ENCODE measurements at places on chromosomes 4 and X.
A peak's percentile ranks its signal among the peaks of the same experiment; 100 is the strongest.

DNA sequence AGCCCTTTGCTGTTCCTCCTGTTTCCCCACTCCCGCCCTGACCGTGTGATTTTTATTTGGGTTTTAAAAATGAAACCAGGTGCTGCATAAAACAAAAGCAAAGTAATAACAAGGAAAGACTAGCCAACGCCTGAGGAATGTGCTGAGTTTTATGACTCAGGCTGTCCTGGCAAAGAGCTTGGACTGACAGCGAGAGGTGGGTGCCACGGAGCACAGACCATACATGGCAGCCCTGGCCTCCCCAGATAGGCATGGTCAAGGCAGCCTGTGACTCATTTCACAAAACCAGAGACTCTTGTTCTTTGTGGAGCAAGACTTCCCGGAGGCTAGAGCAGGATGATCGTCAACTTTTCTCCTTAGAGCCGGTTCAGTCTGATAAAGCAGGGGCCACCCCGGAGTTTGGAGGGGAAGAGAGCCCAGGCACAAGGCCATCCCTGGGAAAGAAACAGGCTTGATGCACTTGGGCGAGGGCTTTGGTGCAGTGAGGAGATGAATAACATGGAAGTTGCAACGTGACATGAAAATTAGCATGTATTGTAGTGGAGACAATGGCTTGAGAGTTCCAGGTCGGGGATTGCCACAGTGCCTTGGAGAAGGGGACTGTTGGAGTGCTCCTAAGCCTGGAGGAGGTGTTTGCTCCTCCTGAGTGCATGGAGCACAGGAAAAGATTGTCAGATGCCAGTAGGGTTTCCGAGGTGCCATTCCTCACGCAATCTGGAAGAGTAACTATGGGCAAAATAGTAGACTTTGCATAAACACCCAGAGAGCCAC is 54.8 kb downstream of the C4orf51 start:
- DNase-seq: no peak

DNA sequence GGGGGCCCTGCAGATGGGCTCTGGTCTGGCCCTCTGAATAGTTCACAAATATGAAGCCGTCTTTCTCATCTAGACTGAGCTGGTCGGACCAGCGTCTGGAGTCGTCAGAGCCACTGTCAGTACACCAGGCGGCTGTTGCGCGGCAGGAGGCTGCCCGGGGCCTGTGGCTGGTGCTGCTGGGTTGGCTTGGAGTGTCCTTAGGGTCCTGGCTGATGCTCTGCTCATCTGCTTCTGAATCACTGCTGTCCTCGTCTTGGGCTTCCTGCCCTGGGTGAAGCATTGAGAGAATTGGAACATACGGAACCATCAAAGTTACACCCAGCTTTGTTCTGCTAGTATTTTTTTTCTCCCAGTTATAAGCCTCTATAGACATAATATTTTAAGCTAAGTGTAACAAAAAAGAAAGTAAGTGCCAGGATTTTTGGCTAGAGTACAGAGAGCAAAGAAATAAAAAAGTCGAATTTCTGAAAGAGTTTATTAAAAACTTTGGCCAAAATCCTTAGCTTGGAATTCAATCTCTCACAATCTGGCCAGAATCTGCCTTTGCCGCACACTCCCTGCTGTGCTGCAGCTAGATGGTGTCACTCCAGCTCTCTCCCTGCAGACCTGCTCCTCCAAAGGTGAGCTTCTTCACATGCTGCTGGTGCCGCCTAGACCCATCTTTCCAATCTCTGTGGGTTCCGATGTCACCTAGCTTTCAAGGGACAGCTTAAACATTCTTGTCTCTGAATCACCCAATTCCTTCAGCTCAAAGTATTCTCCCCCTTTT is 96.2 kb downstream of the CDS1 start:
- DNase-seq: no peak

DNA sequence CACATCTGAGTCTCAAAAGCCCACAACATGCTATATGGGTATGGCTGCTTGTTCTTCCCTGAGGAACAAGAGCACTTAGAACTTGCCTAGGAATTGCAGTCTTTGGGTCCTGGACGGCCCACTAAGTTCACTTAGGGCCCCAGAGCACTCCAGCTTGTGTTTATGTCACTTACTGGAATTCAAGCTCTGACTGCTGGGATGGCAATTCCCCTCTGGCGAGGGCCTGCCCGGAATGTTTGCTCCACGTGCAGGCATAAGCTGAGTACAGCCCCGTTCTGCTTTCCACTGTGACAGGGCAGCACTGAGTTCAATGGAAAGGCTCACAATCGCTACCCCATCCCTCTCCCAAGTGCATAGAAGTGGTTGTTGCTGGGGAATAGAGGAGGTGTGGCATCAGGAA is 25.9 kb upstream of the RASSF6 start:
- DNase-seq: no peak

GRCh38 chrX:154695911-154696675 is 42.7 kb upstream of the CTAG2 start:
- DNase-seq: peak; percentile 16

DNA sequence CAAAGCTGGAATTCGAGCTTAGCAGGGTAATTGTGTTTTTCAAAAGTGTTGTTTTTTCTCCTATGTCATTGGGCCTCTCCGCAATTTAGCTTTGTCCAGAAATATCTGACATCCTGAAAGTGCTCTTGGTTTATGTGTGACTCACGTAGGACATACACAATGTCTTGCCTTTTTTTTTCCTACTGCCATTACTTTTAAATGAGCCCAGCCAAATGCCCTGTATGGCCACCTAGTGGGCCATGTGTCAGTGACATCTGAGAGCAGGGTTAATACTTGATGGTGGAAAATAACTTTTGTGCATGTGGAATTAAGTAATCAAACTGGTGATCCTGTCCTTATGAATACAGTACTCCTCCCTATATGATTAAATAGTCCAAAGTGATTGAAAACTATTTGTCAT is 1411.1 kb upstream of the TENM3 start:
- no peak for DNase-seq

GRCh38 chrX:119503484-119503861 is 35.2 kb downstream of the SLC25A5 start:
- DNase-seq: no peak

DNA sequence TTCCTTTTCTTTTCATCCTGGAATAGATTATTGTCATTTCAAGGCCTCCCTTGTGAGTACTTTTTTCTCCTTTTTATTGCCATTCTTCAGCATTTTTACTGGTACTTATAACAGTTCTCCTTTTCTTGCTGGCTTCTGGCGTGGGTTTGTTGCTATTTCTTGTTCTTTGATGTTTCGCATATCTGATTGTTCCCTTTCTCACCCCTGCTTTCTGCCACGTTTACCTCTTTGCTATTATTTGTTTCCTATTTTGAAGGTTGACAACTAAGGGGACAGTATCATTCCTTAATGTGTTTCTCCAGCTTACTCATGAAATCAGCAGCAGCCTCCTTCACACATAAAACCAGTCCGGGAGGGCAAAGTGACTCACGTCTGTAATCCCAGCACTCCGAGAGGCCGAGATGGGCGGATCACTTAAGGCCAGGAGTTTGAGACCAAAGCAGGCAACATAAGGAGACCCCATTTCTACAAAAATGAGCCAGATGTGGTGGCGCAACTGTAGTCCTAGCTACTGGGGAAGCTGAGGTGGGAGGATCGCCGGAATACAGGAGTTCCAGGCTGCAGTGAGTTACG is 72.6 kb downstream of the DMD start:
- no peak for DNase-seq

GRCh38 chr4:172983014-172983413 is 185.6 kb upstream of the GALNT7 start:
- DNase-seq: no peak

DNA sequence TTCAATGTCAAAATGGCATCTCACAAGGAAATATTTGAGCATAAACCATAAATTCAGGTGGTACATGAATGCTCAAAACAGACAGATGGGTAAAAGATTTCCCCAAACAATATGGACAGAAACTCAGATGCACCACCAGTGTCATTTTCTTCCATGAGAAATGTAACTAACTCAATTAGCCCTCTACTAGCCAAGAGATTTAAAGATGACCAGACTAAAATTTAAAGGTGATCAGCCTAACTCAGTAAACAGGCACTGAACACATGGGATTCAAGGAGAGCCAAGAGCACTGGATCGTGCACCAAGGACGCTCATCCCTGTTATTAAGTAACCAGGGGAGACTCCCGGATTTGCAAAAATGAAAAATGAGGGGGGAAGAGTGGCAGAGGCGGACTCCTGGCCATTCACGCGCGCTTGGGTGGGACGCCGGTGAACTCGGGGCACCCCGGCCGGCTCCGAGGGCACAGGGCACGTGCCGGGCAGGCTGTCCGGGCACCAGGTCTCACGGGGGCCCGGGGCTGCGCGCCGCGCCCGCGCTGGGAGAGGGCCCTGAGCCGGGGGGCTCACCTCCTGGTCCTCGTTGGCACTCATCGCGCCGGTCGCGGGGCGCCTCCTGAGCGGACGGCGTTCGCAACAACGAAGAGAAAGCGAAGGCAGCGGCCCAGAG is 490 bp downstream of the RWDD4 start:
- no peak for DNase-seq

DNA sequence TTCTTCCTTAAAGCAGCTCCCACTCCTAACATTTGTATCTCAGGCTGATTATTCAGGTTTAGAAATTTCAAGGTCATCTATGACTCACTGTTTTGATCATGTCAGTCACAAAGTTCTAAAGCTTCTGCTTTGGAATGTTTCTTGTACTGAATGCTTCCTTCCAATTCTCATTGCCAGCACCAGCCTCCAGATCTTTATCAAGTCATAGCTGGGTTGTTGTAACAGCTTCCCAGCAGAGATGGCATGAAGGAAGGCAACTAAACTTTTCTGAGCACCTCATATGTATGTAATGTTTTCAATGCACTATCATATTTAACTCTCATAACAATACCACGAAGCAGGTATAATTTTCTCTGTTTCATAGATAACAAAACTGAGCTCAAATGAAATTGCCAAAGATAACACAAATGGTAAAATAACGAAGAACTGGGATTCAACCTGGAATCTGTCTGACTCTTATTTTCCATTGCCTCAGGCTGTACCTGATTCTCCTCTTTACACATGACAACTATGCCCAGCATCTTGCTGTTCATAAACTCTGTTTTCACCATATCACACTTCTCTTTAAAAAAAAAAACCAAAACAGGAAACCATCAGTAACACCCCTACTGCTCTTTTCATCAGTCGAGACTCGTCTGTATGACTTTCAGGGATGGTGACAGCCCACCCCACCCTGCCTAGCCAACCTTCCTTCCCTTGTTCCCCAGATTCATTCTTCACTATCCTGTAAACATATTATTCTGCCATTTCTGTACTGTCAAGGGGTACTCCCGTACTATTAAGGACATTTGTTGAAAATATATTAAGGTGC is 13.4 kb downstream of the TRPC3 start:
- DNase-seq: no peak

GRCh38 chr4:153143527-153144348 is 60.5 kb upstream of the TRIM2 start:
- DNase-seq: peak; percentile 91

GRCh38 chr4:8047837-8048678 is 108.4 kb upstream of the AFAP1 start:
- no peak for DNase-seq

DNA sequence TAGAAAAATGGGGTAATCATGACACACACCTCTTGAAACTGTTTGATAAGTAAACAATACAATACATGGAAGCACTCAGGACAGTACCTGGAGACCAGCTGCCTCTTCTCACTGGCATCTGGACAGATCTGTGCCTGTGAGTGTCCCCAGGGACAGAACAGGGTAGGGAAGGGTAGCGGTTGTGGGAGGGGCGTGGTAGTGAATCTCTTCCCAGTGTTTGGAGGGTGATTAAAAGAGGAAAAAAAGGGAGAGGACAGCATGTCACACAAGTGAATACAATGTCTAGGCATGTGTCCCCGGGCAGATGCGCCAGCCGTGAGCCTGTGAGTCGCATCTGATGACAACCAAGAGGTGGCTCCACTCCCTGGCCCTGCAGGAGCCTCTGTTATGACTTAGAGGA is 138.8 kb upstream of the MSX1 start:
- DNase-seq: no peak

DNA sequence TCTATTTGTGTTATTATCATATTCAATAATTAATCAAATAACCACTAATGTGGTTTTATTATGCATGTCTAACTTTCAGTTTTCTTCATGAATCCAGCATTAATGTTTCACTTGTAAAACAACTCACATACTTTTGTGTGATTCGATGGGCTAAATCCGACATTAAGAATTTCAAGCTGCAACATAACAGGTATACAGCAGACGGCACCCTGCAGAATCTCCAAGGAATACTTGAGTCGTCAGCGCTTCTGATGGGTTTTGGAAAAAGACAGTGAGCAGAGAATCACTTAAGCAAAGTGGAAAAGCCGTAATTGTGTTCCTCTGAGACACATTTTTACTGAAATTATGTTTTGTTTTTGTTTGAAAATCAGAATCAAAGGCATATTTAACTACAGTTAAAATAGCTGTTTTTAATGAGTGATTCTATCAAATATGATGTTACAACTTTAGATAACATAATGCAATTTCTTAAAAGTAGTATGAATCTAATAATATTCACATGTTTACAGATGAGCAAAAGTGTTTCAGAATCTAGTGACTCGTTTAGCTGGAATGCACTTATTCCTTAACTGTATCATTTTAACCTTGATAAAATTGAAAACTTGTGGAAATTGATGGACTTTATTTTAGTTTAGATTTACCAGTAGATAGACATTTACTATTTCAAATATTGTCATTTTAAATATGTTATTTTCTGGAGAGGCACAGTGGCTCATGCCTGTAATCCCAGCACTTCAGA is 514.8 kb downstream of the CCSER1 start:
- no peak for DNase-seq

GRCh38 chrX:153450949-153451277 is 5.1 kb upstream of the TREX2 start:
- DNase-seq: no peak

GRCh38 chrX:54825716-54826438 is 18.3 kb downstream of the MAGED2 start:
- no peak for DNase-seq
